GM10248 (cell line): ENCODE measurements at places on chromosomes 7 and 10.
A peak's percentile ranks its signal among the peaks of the same experiment; 100 is the strongest.

- DNase-seq = no peak
Observed at GRCh38 chr7:131015657-131015958, 281.6 kb upstream of the KLF14 start.

- DNase-seq = no peak
Observed at GRCh38 chr7:33781796-33782195, 123.5 kb upstream of the BMPER start.

GRCh38 chr10:96863922-96864543 lies 31.9 kb downstream of the LCOR start:
- DNase-seq = peak; percentile 53

DNA sequence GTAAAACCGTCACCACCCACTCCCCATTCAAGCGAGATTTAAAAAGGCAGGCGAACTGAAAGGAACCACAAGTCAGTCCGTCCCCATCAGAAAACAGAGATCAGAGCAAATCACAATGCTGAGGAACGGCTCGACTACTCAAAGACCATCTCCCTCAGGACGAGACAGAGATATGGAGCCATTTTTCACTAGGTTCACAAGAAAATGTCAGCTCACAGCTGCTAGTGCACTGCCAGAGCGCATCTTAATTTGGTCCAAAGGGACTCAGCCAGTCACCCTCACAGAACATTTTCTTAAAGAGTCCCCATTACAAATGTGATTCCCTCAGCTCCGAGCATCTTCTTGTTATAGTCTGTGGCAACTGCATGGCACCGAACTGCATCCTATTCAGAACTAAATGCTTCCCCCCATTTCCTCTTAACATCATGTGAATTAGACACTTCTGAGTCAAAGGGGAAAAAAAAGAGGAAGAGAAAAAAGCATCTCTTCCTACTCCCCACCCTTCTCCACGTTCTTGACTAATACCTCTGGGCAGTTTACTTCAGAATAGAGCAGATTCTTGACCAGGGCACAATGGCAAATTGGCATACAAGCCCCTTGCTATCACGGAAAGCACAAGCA lies 683.9 kb downstream of the MAGI2 start:
- peak; percentile 26 for DNase-seq

DNA sequence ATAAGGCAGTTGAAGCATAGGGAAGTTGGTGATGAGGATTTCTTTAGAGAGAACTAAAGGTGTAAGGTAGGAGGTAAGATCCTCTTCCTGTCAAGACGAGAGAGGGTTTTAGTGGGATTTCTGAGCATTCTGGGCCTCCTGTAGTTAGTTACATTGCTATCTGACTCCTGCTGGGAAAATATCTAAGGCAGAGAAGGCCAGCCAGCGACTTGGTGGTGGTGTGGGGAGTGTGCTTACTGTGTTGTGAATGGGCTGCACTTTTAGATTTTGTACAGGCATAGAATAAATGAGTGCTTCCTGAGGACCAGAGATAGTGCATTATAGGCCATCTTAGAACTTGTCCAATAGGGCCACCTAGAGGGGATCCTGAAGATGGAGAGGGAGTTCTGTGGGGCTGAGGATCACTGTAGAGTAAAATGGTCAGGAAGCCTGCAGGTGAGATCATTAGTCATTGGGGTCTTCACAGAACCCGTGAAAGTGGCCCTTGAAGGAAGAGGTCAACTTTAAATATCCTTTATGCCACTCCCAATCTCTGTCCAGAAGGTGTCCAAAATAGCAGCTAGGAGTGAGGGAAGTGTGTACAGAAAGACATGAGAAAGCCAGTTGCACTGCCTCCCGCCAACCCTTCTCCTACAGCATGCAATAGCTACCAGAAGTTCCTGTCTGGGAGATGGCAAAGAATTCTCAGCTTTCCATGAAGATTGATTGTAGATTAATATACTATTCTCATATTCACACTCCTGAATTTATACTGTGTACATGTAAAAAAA lies 266.6 kb downstream of the POLR1F start:
- DNase-seq = no peak

DNA sequence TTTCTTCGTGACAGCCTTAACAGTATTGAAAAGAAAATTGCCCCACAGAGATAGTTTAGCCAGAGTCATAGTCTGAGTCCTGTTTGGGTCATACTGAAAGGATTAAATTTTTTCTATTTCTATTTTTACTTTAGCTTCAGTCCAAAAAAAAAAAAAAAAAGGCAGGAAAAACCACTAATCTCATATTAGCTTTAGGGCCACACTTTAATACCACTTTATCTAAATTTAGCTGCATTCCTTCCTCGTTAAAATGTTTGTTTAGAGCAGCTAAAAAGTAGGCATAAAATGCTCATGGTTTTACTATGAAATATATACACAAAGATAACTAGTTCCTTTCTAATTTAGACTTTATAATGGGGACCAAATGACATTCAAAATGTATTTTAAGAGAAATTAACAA lies 216.5 kb upstream of the TMEM196 start:
- no peak for DNase-seq

DNA sequence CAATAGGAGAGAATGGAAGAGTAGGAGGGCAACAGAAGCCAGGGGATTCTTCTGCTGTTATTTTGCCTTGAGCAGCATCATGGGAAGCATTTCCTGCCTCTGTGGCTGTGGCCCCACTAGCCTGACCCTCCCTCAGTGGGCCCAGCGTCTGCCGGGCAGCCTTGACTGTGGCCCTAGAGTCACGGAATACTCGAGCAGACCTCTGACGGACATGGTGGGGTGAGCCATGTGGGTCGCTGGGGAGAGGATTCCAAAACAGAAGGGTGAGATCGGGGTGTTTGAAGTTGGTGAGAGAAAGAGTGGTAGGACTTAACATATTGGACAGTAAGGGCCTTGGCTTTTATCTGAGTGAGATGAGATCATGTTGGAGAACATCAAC lies 8.3 kb upstream of the PRKAG2 start:
- no peak for DNase-seq

DNA sequence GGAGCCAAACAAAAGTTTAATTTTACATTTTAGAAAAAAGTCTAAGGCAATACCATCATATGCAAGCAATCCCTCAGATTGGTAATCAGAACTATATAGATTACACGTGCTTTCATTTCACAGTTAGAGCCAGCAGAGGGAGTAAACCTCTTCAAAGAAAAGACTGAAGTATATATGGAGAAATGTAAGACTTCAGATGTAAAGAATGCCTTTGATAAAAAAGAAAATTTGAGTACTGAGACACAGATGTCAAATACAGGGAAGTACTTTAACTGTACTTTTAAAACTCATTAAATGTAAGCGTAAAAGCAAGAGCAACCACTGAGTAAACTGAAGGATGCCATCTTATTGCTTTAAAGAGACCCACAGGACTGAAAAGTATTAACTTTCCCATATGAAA lies 101.4 kb upstream of the FAM133B start:
- peak; percentile 44 for DNase-seq
